ENCODE measurements at places on chromosomes 2 and 18.

GRCh38 chr2:45264227-45265225 is 255.3 kb upstream of the SIX2 start:
- no peak overlapping the region for H3K27ac ChIP-seq
- peaks cover 2% of the 10 kb centered on the region for H3K27me3 ChIP-seq
- H3K4me3 ChIP-seq: no peak overlapping the region
- no peaks in the 10 kb centered on the region for H3K36me3 ChIP-seq

- H3K27me3 ChIP-seq: no peaks in the 10 kb centered on the region
- DNase-seq: peak; percentile 48
- no peak overlapping the region for H3K4me3 ChIP-seq
Measured at GRCh38 chr2:1967242-1968208, 223.2 kb upstream of the PXDN start.

- no peak overlapping the region for H3K27ac ChIP-seq
- H3K4me1 ChIP-seq: no peaks in the 10 kb centered on the region
- peaks cover 45% of the 10 kb centered on the region for H3K36me3 ChIP-seq
Measured at GRCh38 chr2:28904295-28904694, 9.8 kb downstream of the WDR43 start.

- no peaks in the 10 kb centered on the region for H3K4me1 ChIP-seq
- no peak overlapping the region for H3K4me3 ChIP-seq
- no peaks in the 10 kb centered on the region for H3K36me3 ChIP-seq
- peak; percentile 77 for DNase-seq
- no peaks in the 10 kb centered on the region for H3K27me3 ChIP-seq
Measured at GRCh38 chr2:67476809-67477790, 80.0 kb downstream of the ETAA1 start.

DNA sequence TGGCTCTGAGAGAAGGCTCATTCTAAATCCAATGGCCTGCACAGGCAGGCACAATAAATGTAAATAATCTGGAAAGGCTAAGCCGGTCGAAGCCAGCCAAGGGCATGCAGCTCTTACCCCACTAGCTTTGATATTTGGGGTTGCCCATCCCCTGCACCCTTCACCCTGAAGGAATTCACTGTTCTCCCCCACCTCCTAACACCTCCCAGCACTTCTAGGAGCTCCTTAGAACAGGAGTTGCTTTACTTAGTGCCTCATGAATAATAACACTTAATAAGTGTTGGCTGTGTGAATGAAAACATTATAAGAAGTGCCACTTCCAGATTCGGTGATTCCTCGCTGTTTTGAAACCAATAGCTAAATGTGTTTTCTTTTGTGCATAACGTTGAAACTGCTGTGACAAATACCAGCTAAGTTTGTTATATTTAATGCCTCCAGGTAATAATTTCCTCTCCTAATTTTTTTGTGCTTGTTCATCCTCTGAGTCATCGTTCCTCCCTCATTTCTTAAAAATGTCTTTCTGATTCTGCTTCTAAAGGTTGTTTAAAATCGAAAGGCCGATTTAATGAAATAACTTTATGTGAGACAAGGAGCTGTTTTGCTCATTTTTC is 458.8 kb downstream of the METTL4 start:
- no peaks in the 10 kb centered on the region for H3K27me3 ChIP-seq
- H3K4me1 ChIP-seq: no peaks in the 10 kb centered on the region
- H3K4me3 ChIP-seq: no peak overlapping the region
- no peak overlapping the region for H3K27ac ChIP-seq
- no peaks in the 10 kb centered on the region for H3K36me3 ChIP-seq
- DNase-seq: no peak

DNA sequence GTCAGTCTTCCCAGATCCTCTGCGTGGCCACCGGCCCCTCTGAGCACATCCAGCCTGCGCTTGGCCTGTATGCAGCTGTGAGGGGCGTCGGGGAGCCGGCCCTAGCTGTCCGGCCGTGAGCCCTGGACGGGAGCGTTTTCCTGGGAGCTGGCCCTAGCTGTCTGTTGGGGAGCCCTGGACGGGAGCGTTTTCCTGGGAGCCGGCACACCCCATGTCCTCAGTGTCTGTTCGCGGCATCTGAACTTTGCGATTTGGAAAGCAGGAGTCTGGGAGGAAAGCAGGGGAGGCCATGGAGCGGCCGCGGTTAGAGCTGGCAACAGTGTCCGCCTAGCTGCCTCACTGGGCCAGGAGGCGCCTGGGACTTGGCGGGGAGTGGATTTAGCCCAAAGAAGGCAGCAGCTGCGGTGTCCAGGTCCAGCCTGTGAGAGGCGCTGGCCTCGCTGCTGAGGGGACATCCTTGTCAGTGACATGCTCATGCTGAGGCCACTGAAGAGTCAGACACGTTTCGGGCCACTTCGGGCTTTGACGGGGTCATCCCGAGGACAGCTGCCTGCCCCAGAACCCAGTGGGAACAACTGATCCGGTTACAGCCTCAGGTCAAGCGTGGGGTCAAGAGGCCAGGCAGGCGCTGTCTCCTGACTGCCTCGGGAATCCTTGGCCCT is 75.8 kb downstream of the KCNG2 start:
- no peak overlapping the region for H3K4me3 ChIP-seq
- H3K27ac ChIP-seq: no peak overlapping the region
- peak; percentile 39 for DNase-seq
- H3K36me3 ChIP-seq: no peaks in the 10 kb centered on the region
- H3K27me3 ChIP-seq: peaks cover 16% of the 10 kb centered on the region

GRCh38 chr18:46097801-46098615 is at the start of gene ATP5F1A:
Gene ATP5F1A (minus strand): TSS chr18:46098296. CDS start chr18:46098231, 65 bp downstream.
- peak within 1 kb of the TSS; percentile 94 for H3K27ac ChIP-seq
- H3K4me3 ChIP-seq: peak within 1 kb of the TSS; percentile 83
- peaks cover 13% of the 10 kb centered on the region for H3K36me3 ChIP-seq
- H3K4me1 ChIP-seq: peaks cover 10% of the 10 kb centered on the region

GRCh38 chr2:122135021-122135937 is 379.8 kb downstream of the TSN start:
- H3K4me3 ChIP-seq: no peak overlapping the region
- H3K27me3 ChIP-seq: no peaks in the 10 kb centered on the region
- H3K27ac ChIP-seq: no peak overlapping the region
- no peak for DNase-seq
- H3K4me1 ChIP-seq: no peaks in the 10 kb centered on the region
- H3K36me3 ChIP-seq: no peaks in the 10 kb centered on the region

DNA sequence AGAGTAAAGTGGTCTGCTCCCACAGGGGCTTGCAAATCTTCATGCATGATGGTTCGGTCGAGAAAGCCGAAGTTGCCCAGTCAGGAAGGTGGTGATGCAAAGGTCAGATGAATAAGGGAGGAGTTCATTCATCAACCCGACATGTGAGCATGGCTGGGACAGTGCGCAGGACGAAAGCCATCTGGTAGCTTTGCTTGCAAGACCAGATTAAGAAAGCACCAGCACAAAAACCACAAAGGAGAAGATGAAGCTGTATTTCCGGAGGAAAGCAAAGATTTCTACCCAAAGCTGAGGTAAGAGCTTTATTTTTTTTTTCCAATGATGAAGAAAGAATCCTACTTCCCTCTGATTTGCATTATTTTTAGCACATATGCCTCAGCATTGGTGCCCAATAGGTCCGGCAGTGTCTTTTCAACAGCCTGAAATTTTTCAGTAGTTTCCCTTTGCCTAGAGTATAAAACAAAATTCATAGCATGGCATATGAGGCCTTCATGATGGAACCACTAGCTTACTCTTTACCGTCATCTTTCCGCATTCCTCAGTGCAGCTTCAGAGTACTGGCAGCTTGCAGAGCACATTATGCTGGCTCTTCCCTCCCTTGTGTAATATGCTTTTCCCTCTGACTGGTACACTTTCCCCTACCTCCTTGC is 112.0 kb upstream of the THOC1 start:
- no peaks in the 10 kb centered on the region for H3K27me3 ChIP-seq
- DNase-seq: peak; percentile 78
- H3K36me3 ChIP-seq: no peaks in the 10 kb centered on the region
- no peak overlapping the region for H3K27ac ChIP-seq
- H3K4me1 ChIP-seq: peaks cover 44% of the 10 kb centered on the region

DNA sequence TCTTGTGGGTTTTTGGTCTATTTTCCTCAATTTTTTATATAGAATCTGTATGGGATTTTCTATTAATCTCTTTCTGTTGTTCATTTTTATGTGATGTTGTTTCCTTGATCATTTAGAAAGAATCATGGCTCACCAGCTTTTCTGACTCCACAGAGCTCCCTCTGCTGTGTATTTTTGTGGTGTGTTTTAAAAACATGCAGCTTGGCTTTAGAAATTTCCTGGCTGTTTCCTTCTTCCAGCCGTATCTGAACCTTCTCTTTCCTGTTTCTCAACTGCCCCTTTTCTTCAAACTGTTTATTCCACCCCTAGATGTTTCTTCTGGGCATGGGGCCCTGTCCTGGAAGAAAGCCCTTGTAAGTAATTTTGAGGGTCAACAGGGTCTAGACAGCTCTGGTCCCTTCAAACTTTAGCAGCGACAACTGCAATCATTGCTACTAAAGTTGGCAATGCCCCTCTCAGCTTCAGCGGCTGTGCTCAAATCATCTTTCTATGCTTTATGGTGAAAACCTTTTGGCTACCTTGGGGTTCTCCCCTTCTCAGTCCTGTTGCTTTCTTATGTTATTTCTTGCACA is 17.6 kb upstream of the COPS8 start:
- no peaks in the 10 kb centered on the region for H3K27me3 ChIP-seq
- H3K4me1 ChIP-seq: no peaks in the 10 kb centered on the region
- H3K36me3 ChIP-seq: no peaks in the 10 kb centered on the region
- H3K4me3 ChIP-seq: no peak overlapping the region

GRCh38 chr2:100581277-100581612 is 18.5 kb downstream of the PDCL3 start:
- no peak for DNase-seq

- no peaks in the 10 kb centered on the region for H3K36me3 ChIP-seq
- no peak overlapping the region for H3K27ac ChIP-seq
- no peaks in the 10 kb centered on the region for H3K27me3 ChIP-seq
- H3K4me1 ChIP-seq: peaks cover 28% of the 10 kb centered on the region
Measured at GRCh38 chr2:121561617-121562268, 31.1 kb downstream of the RNU4ATAC start.
